Activated CD4-positive, CD25-positive, alpha-beta regulatory T cell treated with anti-CD3 and anti-CD28 coated beads, Interleukin-2, amount 50 U/mL, for 16 hours (primary cell): ENCODE measurements at places on chromosomes 12 and 14.

DNA sequence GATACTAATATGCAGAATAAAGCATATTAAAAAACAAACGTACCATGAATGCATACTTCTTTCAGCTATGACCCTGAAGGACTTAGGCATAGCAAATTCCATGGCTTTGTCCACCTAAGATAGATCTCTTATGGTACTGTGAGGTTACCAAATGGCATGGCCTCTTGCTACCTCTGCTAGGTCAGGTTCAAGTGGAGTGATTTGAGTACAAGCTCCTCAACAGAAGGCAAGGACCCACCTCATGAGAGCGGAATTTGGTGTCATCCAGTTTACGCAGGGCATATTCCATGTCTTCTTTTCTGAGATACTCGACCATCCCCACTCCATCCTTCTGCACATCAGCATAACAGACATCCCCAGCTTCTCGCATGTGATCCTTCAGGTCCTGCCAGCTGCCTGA is 5.8 kb downstream of the SRSF9 start:
- DNase-seq: no peak

- no peak for DNase-seq
These were observed 8.7 kb downstream of the MARK3 start for GRCh38 chr14:103393676-103394626.

- no peak for DNase-seq
These were observed 25.9 kb upstream of the SRP54 start for GRCh38 chr14:34956931-34957330.

DNA sequence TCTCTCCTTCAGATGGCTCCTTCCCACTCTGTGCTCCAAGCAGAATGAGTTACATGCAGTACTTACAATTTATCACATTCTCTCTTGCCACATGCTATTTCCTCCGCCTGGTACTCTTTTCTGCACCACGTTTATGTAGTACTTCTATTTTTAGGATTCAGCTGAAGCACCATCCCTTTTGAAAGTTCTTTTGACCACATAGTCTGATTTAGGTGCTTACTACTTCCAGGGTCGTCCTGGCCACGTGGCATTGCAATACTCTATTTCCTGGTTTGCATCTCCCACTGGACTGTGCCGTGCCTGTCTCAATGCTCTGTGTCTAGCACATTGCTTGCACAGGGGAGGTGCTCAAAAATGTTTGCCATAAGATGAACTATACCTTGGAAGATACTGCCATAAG is 16.3 kb upstream of the TBC1D30 start:
- no peak for DNase-seq

- DNase-seq: no peak
These were observed 506.0 kb upstream of the TMEM132C start for GRCh38 chr12:127760996-127761395.

GRCh38 chr12:43226151-43226550 is 325.9 kb downstream of the ADAMTS20 start:
- no peak for DNase-seq

DNA sequence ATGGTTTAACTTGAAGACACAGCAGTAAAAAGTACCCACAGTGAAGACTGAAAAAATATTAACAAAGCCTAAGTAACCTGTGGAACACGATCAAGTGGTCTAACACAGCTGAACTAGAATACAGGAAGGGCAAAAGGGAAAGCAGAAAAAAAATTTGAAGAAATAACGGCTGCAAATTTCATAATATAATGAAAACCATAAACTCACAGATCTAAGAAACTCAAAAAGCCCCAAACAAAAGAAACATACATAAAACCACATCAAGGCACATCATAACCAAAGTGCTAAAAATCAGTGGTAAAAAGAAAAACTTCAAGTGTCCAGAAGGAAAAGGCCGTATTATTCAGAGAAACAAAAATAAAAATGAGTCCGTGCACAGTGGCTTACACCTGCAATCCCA is 30.9 kb downstream of the SPPL3 start:
- DNase-seq: no peak

- DNase-seq: no peak
These were observed 229.9 kb upstream of the FOXN3 start for GRCh38 chr14:89646971-89647370.

DNA sequence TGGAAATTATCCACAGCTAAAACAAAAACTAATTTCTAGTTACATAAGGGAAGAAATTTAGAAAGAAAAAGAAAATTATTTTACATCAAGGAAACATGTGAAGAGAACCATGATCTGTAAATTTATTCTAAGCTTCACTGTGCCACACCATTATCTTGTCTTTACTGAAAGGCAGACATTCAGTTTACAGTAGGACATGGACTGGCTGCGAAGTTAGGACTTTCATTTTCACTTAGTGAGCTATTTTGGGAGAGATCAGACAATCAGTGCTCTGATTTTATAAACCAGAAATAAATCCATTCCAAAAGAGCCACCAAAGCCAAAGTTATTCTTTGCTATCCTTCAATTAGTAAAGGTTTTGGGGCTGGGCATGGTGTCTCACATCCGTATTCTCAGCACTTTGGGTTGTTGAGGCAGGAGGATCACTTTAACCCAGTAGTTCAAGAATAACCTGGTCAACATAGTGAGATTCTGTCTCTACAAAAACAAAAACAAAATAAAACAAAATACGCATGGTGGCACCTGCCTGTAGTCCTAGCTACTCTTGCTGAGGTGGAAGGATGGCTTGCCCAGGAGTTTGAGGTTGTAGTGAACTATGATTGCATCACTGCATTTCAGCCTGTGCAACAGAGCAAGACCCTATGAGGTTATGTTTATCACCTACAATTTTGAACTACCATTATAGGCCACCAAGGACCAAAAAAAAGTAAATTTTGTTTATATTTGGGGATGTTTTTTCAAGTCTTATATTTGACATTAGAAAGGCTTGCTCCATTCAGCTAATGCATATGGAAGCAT is 1084.8 kb upstream of the ATXN7L3B start:
- no peak for DNase-seq

DNA sequence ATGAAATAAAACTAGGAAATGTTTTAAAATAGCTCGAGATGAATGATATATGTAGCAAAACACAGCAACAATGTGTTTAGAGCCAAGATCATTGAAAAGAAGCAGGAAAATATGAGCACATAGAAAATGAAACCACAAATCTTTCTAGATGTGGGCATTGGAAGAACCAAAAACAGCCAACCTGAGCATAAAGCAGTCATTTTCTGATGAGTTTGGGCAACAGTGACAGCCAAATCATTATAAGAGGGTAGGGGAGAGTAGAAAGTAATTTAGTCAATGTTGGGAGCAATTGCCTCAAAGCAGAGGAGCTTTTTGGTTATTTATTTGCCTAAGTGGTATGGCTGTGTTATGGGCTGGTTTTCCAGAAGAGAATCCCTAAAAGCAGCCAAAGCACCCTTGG is 8.8 kb upstream of the BICDL1 start:
- no peak for DNase-seq

DNA sequence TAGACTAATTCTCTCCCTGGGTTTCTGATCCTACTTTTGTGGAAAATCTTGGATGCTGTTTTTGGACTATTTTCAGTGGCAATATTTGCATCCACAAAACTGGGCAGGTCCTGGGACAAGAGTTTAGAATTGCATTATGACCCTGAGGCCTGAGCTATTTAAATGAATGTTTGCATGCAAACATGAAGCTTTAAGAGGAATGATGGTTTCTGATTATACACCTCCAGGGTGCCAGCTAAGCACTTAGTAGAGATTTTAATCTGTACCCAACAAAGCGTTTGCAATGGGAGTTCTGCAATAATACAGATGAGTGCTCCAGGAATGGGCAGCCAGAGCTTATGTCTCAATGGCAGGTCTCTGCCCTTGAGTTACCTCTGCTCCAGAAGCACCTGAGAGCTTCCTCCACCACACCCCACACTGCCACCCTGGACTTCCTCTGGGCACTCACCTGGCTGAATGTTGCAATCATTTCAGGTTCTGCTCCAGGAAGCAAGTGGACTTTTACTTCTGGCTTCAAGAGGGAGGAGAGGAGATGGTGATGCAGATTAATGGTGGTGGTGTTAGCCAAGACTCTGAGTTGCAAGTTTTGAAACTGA is 6.0 kb upstream of the SPTLC2 start:
- DNase-seq: no peak

- no peak for DNase-seq
These were observed 25.2 kb upstream of the FOXN3 start for GRCh38 chr14:89442280-89442679.

- no peak for DNase-seq
These were observed 27.4 kb upstream of the CFL2 start for GRCh38 chr14:34741840-34742239.

GRCh38 chr14:52031781-52032180 is 37.1 kb downstream of the NID2 start:
- no peak for DNase-seq

DNA sequence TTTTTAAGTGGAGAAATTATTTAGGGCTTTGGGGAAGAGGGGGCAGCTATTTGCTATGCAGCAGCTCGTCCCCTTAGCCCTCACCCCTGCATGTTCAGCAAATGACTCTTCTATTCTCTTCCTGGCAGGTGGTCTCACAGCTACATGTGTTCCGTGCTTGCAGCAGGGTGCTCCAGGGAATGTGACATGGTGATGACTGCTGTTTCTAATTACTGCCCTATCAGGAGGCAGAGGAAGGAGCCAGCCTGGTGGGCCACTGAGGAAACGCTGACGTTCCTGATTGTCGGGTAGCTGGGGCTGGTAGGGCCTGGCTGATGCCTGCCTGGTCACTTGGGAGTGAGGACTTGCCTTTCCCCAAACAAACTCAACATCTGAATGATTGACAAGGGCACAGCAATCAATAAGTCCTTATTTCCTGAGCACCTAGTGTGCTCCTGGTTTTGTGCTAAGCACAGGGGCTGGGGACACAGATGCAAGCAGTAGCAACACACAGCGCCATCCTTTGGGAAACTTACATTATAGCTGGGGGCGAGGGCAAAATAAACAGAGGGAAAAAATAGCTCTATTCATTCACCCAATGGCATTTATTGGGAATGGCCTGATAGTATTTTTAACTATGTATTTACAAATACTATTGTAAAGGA is 377.8 kb downstream of the FUT8 start:
- no peak for DNase-seq

DNA sequence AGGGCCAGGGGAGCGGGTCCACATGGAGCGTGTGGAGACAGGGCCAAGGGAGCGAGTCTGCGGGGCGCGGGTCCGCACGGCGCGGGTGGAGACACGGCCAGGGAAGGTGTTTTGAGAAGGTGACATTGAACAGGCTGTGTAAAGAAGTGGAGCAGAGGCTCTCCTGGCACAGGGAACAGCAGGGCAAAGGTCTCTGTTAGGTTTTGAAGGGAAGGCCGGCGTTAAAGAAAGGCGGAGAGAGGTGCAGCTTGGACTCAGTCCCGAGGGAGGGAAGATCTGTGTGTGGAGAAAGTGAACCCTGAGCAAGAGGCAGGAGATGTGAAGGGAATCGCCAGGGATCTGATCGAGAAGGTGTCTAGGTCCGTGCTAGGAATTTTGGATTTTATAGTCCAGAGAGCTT is 1.8 kb downstream of the PXMP2 start:
- no peak for DNase-seq

DNA sequence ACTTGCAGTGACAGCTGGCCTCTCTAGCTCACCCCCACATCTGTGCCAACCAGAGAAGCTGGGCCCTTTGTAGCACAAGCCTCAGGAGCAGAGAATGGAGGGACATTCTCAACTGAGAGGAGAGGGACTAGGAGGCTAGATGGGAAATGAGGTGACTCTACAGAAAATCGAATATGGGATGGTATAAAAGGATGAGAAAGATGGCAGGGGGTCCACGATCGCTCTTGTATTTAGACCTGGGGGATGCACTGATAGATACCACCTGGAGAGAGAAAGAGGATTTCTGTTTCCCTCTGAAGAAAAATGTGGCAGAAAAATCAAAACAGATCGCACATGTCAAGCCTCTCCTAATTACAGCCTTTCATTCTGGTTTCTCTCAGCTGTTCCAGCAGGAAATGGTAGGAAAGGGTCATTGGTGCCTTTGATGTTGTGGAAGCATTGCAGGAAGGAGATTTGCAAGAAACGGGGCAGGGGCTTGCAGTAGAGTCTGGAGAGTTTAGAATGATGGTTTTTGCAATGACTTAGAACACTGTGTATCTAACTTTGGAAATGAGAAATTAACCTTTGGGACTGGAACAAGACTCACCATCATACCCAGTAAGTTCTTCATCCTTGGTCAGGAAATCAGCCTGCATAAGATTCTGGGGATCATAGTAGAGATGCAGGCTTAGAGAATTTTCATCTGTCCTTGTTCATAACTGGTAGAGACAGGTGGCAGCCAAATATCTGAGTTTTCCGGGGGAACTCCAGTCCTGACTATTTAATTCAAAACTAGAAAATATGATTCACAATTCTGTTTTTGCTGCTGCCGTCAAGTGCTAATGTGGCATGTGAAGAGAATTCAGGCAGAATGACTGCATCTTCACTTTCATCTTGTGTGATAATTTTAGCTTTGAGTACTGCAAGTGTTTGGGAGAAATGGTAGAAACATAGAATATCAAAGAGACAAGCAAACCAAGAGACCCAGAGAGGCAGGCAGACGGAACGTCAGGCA is 98.8 kb downstream of the DAD1 start:
- DNase-seq: no peak

- no peak for DNase-seq
These were observed 24.6 kb downstream of the IQSEC3 start for GRCh38 chr12:91213-91612.

DNA sequence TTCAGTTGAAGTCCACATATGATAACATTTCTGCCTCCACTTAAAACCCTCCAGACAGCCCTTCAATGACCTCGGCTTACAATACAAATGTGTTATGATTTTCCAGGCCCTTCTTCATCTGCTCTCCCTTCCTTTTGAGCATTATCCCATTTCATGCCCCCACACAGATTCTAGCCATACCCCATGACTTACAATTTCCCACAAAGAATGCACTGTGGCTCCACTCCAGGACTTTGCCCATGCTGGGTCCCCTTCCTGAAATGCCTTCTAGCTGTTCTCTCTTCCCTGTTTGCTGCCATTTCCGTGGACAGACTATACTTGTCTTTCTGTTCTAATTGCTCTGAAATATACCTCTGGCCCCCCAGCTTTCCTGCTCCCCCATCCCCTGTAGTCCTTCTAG is 963.2 kb downstream of the DIO2 start:
- DNase-seq: no peak

DNA sequence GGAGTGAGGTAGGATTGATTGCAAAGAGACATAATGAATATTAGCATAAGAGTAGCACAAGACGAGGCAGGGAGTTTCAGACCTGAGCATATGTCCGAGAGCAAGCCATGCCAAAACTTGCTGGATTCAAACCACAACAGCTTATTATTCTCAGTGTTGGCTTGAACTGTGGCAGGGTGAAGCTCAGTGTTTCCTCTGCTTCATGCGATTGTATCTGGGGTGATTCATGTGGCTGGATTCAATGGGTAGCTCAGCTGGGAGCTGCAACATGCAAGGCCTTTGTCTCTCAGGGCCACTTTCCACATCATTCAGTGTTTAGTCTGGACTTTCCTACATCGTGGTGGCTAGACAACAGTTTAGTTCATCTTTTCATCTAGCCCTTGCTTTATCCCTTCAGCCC is 22.1 kb upstream of the E2F7 start:
- no peak for DNase-seq

GRCh38 chr14:24182110-24182882 is 6.3 kb downstream of the IPO4 start:
- DNase-seq: no peak
